ENCODE measurements at places on chromosomes 16 and 17. TPM values are rescaled to one million over a fixed set of nuclear protein-coding genes. Genes with fewer than 3 reads are reported as not detected.

Gene DLG4
- 28.7 TPM for total RNA-seq

Gene RARA
- 28.1 TPM for total RNA-seq

DNA sequence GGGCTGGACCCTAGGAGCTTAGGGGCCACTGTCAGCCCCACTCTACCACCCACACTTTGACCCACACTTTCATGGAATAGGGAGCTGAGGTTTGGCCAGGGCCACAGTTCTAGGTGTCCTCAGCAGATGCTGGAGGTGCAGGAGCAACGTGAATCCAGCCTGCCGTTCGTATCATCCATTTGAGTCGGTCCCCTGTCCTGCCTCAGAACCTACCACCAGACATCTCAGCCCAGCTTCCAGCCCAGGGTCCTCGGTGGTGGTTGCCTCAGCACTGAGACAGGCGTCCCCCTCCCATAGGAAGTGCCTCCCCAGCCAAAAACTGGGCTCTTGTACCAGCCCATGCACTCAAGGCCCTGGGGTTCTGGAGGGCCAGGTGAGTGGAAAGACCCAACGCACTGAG, 359 bp upstream of the ITGAE start:
- no peak for DNase-seq

Gene BBS2
- 40.2 TPM for total RNA-seq

GRCh38 chr17:11238705-11239104, 2.3 kb upstream of the SHISA6 start:
- no peak for DNase-seq

GRCh38 chr16:74561626-74562025, 45.3 kb downstream of the GLG1 start:
- DNase-seq, result no peak
